Endodermal cell (in vitro differentiated cells): ENCODE measurements at places on chromosomes 12 and 14. TPM values are rescaled to one million over a fixed set of nuclear protein-coding genes. Genes with fewer than 3 reads are reported as not detected.

The CCNK gene
- total RNA-seq, result 71.6 and 77.1 TPM in 2 replicates

The RFLNA gene
- 2.0 and 2.1 TPM in 2 replicates for total RNA-seq

The PROX2 gene
- total RNA-seq, result not detected in 3 replicates

DNA sequence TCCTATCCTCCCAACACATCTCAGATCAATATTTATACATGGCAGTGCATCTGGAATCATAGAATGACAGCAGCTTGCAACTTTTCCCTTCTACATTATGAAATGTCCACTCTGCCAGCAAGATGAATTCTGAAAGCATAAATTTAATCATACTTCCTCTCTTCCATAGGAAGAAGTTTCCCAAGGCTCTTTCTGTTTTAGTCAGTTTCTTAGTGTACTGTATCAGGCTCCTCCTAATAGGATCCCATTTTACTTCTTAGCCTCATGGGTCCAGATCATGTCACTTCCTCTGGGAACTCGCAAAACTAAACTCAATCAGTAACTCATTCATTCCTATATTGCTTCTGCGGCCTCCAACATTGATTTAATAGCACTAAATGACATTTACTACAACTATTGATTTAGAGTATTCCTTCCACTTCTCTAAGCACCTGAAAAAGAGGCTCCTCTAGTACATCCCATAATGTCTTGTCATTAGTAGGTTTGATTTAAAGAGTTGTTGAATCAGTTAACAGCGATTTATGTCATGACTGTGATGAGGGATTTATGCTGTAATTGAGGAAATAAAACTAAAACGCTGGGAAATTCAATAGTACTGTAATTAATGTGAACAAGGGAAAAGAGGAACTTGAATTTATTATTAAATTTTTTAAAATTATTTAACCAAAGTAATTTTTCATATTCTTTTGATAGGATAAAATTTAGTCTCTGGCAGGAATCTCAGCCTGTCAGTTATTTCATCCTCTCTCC is 4.0 kb downstream of the CLEC1A start:
- no peaks in the 10 kb centered on the region for H3K36me3 ChIP-seq
- no peak for DNase-seq
- no peak overlapping the region for H3K27ac ChIP-seq
- H3K4me3 ChIP-seq, result no peak overlapping the region
- H3K4me1 ChIP-seq, result peaks cover 4% of the 10 kb centered on the region

DNA sequence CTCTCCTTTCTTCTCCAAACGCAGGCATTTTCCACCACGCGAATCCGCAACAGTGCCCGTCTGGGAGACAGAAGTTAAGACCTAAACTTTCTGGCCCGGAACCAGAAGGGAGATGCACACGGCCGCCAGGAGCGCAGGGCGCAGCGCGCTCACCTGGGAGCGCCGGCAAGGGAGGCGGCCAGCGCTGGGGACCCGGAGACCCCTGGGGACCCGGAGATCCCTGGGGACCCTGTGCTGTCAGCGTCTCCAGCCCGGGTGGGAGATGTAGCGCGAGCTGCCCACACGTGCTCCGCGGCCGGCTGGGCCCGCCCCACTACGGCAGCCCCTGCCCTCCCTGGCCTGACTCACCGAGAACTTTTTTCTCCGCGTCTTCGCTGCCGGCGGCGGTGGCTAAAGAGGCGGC is 620 bp downstream of the YBX3 start:
- H3K4me1 ChIP-seq, result peaks cover 18% of the 10 kb centered on the region
- DNase-seq, result peak; percentile 87
- H3K36me3 ChIP-seq, result no peaks in the 10 kb centered on the region

DNA sequence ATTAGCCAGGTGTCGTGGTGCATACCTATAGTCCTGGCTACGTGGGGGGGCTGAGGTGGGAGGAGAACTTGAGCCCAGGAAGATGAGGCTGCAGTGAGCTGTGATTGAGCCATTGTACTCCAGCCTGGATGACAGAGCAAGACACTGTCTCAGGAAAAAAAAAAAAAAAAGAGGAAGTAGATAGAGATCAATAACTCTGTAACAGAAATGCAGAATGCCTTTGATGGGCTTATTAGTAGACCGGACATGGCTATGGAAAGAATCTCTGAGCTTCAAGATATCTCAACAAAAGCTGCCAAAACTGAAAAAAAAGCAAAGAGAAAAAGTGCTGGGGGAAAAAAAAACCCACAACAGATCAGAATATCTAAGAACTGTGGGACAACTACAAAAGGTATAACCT is 37.5 kb downstream of the GPR68 start:
- H3K4me3 ChIP-seq, result no peak overlapping the region
- H3K27ac ChIP-seq, result no peak overlapping the region
- H3K27me3 ChIP-seq, result no peaks in the 10 kb centered on the region
- no peaks in the 10 kb centered on the region for H3K4me1 ChIP-seq
- no peak for DNase-seq
- H3K36me3 ChIP-seq, result peaks cover 3% of the 10 kb centered on the region

DNA sequence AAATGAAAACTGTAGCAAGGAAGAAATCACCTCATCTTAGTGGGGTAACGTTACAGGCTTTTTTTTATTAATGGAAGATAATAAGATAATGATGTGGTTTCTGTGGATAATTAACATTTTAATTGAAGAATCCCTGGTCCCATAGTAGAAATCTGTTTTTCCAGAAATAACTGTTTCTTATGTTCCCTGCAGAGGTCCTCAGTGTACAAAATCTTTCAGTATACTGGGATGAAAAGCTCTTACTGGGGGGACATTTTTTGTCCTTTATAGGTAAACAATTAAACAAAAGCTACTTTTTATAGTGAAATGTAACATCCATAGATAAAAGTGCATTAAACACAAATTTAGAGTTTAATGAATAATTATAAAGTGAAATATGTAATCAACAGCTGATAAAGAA is 312.2 kb downstream of the ATXN7L3B start:
- H3K27me3 ChIP-seq, result no peaks in the 10 kb centered on the region
- H3K27ac ChIP-seq, result no peak overlapping the region
- H3K4me3 ChIP-seq, result no peak overlapping the region
- no peak for DNase-seq
- no peaks in the 10 kb centered on the region for H3K36me3 ChIP-seq

- H3K4me3 ChIP-seq, result no peak overlapping the region
- no peak overlapping the region for H3K27ac ChIP-seq
- DNase-seq, result no peak
- H3K36me3 ChIP-seq, result no peaks in the 10 kb centered on the region
- H3K27me3 ChIP-seq, result peaks cover 18% of the 10 kb centered on the region
- H3K4me1 ChIP-seq, result no peaks in the 10 kb centered on the region
Measured at GRCh38 chr12:52323001-52323400, 1.8 kb upstream of the KRT83 start.

DNA sequence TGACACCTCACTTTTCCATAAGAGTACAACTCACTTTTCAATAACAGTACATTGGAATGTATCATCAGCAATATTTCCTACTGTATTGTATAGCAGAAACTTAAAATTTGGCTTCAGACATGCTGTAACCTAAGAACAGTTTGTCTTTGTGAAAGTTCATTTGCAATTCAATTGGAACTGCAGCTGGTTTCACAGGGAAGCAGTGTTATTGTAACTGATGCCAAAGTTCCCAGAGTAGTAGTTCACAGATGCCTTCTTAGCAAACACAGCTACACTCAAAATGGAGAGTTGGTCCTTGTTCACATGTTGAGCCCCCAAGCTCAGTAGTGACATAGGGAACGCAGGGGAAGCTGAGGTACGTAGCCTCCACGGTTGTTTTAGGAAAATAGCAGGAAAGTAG is 23.3 kb downstream of the PPP1R36 start:
- H3K4me3 ChIP-seq, result no peak overlapping the region
- H3K4me1 ChIP-seq, result no peaks in the 10 kb centered on the region
- H3K27ac ChIP-seq, result peak overlapping the region; percentile 21
- H3K36me3 ChIP-seq, result no peaks in the 10 kb centered on the region
- no peak for DNase-seq

DNA sequence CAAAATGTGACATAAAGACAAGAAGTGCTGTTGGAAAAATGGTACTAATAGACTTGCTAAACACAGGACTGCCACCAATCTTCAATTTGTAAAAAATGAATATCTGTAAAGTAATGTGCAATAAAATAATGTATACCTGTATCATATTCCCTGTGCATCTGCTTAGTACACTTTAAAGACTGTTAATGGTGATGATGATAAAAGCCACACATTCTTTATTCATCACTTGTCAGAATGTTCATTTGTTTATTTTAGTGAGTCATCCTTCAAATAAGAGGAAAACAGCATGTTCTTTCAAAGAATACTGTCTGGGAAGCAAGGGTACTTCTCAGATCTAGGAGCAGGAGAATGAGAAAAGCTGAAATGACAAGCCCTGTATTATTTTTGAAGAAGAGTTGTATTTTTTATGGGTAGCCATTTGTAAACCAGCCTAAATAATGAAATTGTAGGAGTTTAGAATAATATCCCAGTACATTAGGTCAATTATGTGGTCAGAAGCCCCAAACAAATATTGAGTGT is 78.3 kb upstream of the PSMA6 start:
- no peak overlapping the region for H3K27ac ChIP-seq
- peaks cover 6% of the 10 kb centered on the region for H3K36me3 ChIP-seq
- H3K4me1 ChIP-seq, result no peaks in the 10 kb centered on the region
- no peak for DNase-seq

DNA sequence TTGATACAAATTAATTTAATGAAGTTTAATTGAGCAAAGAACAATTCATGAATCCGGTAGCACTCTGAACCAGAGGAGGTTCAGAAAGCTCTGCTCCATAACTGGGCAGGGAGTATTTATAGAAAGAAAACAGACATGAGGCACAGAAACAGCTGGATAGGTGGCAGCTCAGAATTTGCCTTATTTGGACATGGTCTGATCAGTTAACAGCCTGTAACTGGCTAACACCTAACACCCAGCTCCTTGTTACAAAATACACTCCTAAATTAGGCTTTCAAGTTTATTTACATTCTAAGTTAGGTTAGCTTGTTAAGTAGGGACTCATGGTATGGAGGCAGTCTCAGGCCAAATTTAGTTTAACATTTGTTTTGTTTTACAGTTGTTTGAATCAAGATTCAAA is 67.8 kb upstream of the TMCC3 start:
- no peak overlapping the region for H3K27ac ChIP-seq
- H3K4me1 ChIP-seq, result no peaks in the 10 kb centered on the region
- H3K4me3 ChIP-seq, result no peak overlapping the region
- no peaks in the 10 kb centered on the region for H3K36me3 ChIP-seq
- no peak for DNase-seq
- no peaks in the 10 kb centered on the region for H3K27me3 ChIP-seq

- no peak for DNase-seq
- no peak overlapping the region for H3K4me3 ChIP-seq
- no peak overlapping the region for H3K27ac ChIP-seq
- H3K27me3 ChIP-seq, result no peaks in the 10 kb centered on the region
- peaks cover 3% of the 10 kb centered on the region for H3K4me1 ChIP-seq
- H3K36me3 ChIP-seq, result no peaks in the 10 kb centered on the region
Measured at GRCh38 chr14:50044042-50044651, 72.2 kb downstream of the VCPKMT start.

GRCh38 chr12:47080725-47081502 is 1.2 kb upstream of the AMIGO2 start:
- peaks cover 19% of the 10 kb centered on the region for H3K4me1 ChIP-seq
- peak; percentile 72 for DNase-seq
- peak overlapping the region; percentile 84 for H3K4me3 ChIP-seq
- no peak overlapping the region for H3K27ac ChIP-seq
- peaks cover 19% of the 10 kb centered on the region for H3K27me3 ChIP-seq
- no peaks in the 10 kb centered on the region for H3K36me3 ChIP-seq

DNA sequence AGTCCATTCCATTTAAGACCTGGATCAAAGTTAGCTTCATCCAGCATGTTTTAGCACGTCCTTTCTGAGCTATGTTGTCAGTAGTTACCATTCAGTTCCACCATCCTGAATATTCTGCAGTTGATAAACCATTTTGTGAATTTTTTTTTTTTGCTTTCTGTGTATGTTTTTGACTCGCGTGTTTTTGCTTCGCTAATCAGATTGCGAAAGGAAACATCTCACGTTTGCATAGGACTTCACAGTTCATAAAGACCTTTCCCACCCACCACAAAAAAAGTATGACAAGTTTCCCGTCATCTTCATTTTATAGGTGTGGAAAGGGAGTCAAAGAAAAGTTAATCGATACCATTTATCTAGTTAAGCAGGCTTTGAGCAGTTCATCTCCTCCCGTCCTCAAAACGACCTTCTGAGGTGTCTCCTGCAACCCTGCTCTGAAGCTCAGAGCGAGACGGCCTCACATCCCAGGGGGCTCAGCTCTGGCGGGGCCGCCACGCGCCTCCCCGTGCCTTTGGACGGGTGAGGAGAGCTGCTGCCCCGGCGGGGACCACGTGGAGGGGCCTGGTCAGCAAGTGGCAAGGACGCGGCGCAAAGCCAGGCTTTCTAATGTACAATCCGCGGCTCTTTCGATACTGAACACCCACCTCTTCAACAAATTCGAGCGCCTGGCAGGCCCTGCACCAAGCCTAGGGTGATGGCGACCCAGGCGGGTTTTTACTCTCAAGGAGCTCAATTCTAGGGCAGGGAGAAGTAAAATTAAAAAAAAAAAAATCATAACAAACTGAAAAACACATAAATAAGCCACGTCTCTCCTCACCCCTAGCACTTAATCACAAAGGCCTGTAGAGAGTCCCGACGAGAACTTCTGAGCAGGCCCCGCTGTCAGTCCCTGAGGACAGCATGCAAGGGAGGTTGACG is 988 bp upstream of the TMEM263 start:
- peak overlapping the region; percentile 99 for H3K4me3 ChIP-seq
- DNase-seq, result peak; percentile 56
- no peaks in the 10 kb centered on the region for H3K27me3 ChIP-seq
- no peaks in the 10 kb centered on the region for H3K4me1 ChIP-seq
- peak overlapping the region; percentile 93 for H3K27ac ChIP-seq

DNA sequence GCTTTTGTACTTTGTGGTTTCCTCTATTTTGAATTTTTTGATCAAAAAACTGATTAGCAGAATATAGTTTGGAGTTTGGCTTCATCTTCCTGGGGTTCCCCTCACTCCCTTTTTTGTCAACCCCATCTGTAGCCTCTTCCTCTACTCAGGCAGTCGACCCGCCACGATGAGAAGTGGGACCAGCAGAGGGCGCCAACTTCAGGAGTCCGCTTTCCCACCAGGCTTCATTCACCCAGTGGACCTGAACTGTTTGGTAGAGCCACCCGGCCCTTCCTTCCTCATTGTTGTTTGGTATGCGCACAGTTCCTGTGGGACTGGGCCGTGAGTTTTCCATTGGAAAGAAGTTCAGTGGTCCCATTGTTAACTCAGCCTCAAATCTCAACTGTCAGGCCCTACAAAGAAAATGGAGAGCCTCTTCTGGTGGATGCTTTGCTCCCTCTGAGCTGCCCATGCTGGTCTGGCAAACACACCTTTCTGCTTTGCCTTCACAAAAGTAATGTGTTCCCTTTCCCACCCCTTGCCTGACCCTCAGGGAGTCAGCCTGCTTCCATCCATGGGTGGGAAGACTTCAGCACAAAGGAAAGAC is 21.7 kb downstream of the TMBIM6 start:
- H3K4me3 ChIP-seq, result no peak overlapping the region
- no peak overlapping the region for H3K27ac ChIP-seq
- H3K4me1 ChIP-seq, result no peaks in the 10 kb centered on the region
- peak; percentile 97 for DNase-seq
- H3K36me3 ChIP-seq, result peaks cover 68% of the 10 kb centered on the region
